Activated gamma-delta T cell treated with Interleukin-2 at 50 U/mL for 16 hours (primary cell): ENCODE measurements at places on chromosomes 11 and 22.

DNA sequence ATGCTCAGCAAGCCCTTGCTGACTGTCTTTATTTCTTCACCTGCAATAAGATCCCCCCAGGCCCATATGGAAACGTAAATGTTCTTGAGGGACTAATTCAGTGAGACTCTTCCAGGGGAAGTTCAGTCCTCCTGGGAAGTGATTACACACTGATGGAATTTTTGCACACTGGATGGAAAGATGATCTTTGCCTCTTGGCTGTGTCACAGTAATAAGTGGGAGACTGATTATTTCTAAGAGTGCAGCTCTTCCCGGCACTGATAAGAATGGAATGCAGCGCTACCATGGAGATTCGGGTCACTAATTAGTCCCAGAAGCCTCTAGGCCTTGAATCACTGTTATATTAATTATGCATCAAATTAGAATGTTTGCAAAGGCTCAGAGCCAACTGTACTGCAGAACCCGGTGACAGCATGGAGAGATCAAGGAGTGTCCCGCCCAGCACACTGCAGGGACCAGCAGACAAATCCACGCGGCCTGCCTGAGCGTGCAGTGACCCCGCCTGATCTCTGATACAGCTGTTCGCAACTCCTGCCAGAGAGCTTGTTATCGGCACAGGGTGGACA lies 178.3 kb downstream of the SNX19 start:
- DNase-seq: no peak

GRCh38 chr11:130318031-130318673 lies 3.4 kb upstream of the ZBTB44 start:
- DNase-seq: no peak

DNA sequence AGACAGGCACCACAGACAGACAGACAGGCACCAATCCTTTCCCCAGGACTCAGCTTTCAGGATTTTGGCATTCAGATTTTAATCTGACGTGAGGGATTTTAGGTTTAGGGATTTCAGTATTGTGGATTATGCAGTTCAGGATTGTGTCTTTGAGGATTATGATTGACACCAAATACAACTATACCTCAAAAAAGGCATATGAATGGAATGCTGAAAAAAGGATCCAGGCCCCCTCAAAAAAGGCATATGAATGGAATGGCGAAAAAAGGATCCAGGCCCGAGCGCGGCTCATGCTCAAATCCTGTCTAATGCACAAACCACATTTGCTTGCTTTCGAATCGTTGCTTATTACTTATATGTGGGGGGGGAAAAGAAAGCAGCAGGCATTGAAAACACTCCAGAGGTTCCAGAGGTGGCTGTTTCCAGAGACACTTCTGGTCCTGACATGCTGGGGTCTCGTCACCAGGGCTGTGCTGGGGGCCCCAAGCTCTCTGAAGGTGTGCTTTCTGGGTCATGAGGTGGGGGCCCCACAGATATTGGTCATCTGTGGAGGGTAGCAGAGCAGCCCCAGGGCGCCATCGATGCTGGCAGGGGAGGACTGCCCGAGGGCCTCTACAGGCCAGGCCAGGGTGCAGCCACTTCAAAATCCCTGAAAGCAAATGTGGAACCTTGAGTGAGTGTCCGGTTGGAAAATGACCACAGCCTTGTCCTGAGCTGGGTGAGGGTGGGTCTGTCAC lies 16.8 kb upstream of the OSBPL5 start:
- DNase-seq: no peak

GRCh38 chr22:43515902-43516301 lies 104.1 kb downstream of the MPPED1 start:
- no peak for DNase-seq

DNA sequence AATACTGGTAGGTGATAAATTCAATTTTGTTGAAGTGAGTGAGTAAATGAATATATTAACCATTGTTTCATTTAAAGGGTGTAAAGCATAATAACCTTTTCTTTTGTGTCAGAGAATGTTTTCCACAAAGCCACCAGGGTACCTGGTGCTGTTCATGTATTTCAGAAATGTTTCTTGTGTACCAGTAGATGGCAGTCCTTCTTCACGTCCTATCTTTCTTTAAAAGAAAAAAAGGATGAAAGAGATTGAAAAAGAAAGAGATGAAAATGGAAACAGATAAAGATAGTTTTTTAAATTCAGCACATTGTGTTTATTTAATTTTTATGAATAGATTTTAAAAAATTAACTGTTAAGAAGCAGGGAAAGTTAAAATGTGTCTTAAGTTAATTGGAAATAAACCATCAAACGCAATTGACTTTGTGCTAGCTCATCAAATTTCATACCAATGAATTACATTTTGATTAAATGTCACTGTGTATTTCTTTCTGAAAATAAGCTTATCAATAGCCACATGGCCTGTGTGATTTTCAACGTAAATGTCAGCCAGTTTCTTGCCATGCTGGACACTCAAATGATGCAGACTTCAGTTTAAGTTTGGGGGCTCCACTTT lies 65.5 kb upstream of the CHORDC1 start:
- no peak for DNase-seq

- no peak for DNase-seq
Measured at GRCh38 chr11:65489706-65490320, 9.0 kb upstream of the MALAT1 start.
